ENCODE measurements at places on chromosomes 4 and X.

DNA sequence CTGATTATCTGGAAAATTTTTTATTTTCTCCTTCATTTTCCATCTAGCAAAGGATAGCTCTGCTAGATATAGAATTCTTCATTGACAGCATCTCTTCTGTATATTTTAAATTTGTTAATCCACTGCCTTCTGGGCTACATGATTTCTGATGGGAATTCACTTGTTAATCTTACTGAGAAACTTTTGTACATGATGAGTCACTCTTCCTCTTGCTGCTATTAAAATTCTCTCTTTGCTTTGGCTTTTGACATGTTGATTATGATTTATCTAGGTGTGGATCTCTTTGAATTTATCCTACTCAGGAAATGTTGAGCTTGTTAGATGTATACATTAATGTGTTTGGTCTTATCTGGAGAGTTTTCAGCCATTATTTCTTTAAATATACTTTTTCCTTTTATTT is 27.5 kb downstream of the OR13H1 start:
- ATAC-seq: no peak

DNA sequence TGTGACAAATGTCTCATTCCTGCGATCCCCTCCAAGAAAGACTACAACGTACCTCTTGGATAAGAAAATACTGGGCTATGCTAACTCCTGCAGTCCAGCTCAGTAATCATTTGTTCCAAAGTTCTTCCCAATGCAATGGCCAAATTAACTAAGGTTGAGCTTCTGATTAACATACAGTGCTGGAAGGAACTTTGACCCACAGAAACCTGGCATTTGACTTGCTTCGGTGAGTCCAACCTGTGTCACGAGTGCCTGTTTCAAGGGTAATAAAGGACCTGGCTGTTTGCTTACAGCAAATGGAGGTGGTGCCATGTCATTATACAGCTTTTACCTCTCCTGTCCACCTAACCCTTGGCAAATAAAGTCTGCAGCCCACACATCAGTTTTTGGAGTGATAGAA is 83.2 kb downstream of the RBM47 start:
- ATAC-seq: no peak

DNA sequence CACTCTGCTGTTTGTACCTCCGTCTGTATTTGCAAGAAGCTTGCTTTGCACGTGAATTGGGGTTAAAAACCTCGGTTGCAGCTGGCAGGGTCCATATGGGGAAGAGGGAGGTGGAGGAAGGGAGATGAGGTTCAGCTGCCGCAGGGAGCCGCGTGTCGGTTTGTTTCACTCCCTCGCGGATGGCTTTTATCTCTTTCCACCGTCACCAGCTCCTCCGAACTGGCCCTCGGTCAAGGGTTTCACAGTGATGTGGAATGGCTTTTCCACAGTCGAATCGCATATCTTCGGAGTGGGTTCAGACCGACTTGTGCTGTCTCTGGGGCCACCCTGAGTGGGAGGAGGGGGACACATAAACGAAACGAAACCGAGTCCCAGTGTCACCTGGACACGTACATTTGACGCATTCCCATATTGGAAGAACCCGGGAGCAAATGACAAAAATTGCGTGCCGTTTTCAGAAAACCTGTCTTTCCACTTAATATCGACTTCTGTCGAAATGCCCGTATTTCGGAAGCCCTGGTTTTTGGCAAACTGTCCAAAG is 929 bp downstream of the ZBTB33 start:
- peak; percentile 29 for ATAC-seq

DNA sequence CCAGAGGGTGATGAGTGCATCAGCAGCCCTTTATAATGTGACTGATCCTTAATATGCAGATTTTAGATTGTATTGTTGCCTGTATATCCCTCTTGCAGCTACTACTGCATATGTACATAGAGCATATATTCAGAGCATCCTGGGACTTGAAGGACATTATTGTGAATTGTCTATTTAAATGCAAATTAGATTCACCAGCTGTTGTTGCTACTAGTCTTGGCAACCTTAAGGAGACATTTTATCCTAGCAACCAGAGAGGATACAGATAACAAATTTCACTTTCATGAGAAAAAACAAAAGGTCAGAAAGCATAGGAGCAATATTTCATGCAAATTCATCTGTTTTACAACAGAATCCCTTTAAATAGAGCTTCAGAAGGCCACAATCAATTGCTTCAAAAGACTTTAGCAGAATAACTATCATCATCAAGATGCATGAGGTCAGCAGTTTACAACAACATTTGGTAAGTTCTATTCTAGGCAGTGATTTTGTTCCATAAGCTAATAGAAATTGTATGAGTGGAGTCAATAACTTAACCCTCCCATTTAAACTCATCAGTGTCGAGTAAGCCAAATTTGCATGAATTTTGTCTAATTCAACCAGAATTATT is 148.6 kb downstream of the GC start:
- no peak for ATAC-seq

GRCh38 chr4:16117164-16117563 is 33.3 kb upstream of the PROM1 start:
- ATAC-seq: no peak

DNA sequence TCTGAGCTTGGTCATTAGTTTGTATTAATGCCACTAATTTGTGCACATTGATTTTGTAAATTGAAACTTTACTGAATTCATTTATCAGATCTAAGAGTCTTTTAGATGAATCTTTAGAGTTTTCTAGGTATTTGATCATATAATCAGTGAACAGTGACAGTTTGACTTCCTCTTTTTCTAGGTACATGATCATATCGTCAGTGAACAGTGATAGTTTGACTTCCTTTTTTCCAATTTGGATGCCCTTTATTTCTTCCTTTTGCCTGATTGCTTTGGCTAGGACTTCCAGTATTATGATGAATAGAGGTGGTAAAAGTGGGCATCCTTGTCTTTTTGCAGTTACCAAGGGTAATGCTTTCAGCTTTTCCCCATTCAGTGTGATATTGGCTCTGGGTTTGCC is 421.4 kb upstream of the CPXCR1 start:
- ATAC-seq: no peak

DNA sequence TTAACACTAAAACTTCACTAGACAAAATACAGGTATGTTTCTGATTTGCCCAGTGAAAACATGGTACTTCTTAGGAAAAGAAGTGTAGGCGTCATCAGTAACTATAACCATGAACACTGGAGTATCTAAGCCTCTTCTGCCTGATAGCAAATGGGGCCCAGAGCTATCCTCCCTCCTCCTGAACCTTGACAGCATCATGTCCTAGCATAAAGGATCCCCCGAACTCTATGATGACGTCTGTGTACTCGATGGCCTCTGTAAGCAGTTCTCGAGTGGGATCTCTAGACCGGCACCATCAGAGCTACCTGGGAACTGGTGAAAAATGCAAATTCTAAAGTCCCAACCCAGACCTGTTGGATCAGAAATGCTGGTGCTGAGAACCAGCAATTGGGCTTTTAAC is 36.3 kb upstream of the MTNR1A start:
- no peak for ATAC-seq

DNA sequence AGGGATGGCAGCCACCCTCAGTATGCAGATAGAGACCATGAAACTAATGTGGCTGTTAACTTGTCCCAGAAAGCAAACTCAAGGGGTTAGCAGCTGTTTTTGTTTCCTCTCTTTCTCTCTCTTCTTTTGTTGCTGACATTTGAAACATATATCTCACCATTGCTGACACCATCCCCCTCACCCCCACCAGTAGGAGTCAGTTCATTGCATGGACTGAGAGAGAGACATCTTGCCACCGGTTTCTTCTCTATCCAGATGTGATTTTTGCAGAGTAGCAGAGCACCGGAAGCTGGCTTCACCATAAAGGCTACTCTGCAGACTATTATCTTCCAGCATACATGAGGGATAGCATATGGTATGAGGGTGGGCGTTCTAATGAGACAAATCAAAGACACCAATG is 177.1 kb upstream of the FRG1 start:
- ATAC-seq: no peak

- no peak for ATAC-seq
Measured at GRCh38 chr4:32043248-32043633, 1323.1 kb downstream of the PCDH7 start.

DNA sequence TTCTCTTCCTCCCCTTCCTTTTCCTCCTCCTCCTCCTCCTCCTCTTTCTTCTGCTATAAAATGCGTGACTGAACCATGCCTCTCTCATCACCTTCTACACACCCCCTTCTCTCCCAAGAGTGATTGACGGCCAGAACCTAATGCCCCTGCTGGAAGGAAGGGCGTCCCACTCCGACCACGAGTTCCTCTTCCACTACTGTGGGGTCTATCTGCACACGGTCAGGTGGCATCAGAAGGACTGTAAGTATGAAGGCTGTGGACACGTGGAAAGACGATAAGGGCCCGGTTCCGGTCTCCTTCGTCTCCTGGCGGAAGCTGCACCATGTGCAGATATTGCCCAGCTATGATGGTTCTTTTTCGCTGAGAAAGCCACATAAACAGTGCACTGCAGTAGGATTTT is 12.1 kb upstream of the ARSF start:
- no peak for ATAC-seq

DNA sequence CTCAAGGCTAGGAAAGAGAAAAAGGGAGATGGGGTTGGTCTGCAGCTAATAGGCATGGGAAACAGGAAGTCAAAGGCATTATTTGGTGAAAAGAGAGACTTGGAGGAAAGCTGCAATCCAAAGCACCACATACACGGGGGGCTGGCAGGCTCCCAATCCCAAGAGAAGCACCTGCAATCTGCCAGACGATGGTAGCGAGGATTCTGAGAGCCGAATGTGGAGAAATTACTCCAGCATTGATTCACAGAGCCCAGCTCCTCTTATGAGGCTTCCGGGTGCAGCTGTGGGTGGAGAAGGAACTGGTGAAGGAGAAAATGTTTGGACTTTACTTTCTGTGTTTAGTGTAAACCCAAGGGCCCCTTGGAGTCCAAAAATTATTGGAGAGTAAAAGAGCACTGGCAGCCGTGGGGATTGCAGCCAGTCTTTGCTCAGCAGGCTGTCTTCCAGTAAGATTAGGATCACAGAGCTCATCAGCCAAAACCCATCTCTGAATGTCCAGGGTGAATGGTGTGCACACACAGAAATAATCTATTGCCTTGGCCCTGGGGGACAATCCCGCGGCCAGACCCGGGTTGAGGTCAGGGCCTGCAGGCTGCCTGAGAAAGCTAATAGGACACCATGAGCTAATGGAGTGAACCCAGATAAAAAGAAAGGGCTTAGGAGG is 197.6 kb downstream of the KIT start:
- ATAC-seq: no peak

- no peak for ATAC-seq
Measured at GRCh38 chrX:85963736-85964135, 83.6 kb downstream of the CHM start.

DNA sequence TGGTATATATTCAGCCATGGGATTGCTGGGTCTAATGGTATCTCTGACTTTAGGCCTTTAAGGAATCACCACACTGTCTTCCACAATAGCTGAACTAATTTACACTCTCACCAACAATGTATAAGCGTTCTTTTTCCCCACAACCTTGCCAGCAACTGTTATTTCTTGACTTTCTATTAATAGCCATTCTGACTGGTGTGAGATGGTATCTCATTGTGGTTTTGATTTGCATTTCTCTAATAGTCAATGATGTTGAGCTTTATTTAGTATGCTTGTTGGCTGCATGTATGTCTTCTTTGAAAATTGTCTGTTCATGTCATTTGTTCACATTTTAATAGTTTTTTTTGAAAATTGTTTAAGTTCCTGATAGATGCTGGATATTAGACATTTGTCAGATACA is 235.2 kb downstream of the HEPH start:
- no peak for ATAC-seq

DNA sequence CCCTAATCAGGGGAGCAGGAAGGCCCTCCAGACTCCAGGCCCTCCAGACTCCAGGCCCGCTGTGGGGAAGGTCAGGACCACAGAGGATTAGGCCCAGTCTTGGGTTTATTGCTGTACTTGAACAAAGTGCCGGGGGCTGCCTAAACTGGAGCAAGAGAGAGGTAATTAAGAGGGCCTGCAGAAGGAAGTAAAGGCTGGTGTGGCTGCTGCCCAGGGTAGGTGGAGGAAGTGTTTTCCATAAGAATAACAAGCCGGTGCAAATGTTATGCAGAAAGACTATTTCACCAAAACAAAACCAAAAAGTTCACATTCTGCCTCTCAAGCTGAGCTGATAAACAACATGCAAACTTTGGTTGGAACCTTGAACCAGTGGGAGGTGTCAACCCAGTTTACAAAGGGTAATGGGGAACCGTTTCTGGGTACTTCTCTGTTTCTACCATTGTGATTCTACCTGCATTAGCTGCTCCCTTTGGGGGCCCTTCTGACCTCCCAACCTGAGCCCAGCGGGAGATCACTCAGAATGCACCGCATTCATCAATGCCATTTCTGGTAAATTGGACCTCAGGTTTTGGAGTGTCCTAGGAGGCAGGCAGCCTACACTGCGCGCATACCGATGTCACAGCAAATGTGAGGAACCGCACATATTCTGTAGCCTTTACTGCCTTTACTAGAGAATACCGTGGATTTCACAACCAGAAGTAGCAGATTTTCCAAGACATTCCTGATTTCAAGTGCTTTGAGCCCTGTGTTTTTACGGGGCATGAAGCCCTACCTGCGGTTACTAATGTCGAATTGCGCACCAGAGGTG is 59.7 kb upstream of the BCOR start:
- no peak for ATAC-seq

- ATAC-seq: no peak
Measured at GRCh38 chrX:133359466-133359865, 55.8 kb downstream of the GPC4 start.

DNA sequence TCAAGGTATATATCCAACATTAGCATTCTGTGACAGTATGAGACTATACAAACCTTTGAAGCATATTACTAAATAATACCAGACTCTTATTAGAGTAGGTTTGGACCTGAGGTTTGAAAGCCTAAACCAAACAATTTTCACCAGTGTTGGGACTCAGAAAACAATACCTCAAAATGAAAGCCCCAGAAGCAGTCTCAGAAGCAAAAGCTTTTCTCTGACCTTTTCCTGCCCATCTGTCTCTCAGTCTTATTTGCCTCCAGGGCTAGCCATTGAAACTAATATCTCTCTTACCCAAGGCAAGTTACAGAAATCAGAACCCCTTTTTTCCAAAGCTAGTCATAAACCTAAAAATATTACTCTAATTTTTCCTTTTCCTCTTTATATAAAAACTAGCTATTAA is 163.3 kb downstream of the PTCHD1 start:
- ATAC-seq: no peak

- ATAC-seq: no peak
Measured at GRCh38 chr4:98577956-98578355, 80.5 kb downstream of the TSPAN5 start.

GRCh38 chrX:119686087-119686691 is 6.8 kb downstream of the SEPTIN6 start:
- peak; percentile 27 for ATAC-seq

DNA sequence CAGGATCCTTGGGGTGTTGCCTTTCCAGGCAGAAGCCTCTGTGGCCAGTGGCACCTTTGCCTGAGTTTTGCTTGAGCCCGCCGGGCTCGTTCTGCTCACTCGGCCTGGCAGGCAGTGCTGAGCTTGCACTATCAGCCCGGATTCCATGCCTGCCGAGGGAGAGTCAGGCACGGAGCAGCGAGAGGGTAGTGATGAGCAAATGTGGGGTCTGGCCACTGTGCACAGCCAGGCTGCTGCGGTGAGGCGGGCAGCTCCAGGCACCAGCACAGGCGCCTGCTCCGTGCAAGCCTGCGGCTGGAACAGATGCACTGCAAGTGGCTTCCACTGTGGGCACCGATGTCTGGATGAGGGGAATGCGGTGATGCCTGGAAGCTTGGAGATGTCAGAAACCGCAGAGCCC is 619.2 kb downstream of the RAPGEF2 start:
- ATAC-seq: no peak

All from esophagus mucosa (tissue), 1 donor.